ENCODE measurements at places on chromosomes 5 and 9. TPM values are rescaled to one million over a fixed set of nuclear protein-coding genes. Genes with fewer than 3 reads are reported as not detected.

DNA sequence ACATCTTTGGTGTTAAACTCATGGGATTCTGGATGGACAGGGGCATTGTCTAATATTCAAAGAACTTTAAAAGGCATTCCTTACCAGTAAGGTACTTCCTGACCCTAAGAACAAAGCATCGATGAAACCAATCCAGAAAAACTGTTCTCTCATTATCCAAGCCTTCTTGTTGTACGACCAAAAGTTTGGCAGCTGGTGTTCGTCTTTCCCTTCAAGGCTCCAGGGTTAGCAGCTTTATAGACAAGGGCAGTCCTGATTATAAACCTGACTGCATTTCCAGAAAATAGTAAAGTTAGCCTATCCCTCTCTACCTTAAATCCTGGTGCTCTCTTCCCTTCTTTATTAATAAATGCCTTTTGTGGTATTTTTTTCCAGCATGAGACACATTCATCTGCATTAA is 149.4 kb upstream of the MRPS30 start:
- no peak for DNase-seq

- no peak for DNase-seq
Observed at GRCh38 chr9:118091711-118092500, 387.7 kb downstream of the TLR4 start.

- DNase-seq, result no peak
Observed at GRCh38 chr5:149126906-149127305, 14.4 kb upstream of the ABLIM3 start.

DNA sequence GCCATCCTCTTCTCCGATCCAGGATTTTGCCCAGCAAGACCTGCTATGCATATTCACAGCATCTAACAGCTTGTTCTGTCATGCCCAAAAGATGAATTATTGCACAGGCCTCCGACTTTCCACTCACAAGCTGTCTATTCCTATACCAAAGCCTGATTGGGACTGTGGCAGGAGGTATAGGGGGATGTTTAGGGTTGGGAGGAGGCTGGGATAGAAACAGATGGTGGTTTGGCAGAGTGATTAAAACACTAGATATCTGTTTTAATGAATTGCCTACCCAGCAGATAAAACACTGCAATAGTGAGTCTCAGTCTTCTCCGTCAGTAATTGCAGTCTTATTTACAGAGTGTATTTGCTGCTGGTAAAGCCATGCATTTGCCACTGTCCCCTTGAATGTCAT is 215.3 kb downstream of the TLR4 start:
- DNase-seq, result no peak

Gene C5orf63
- total RNA-seq, result 6.8 TPM

Gene IL7R
- not detected for total RNA-seq

GRCh38 chr5:82735160-82735789 is 341.9 kb downstream of the TMEM167A start:
- no peak for DNase-seq

Gene GZMA
- total RNA-seq, result not detected
